Uterus (tissue), 4 donors: ENCODE measurements at places on chromosomes 5 and 9. TPM values are rescaled to one million over a fixed set of nuclear protein-coding genes. Genes with fewer than 3 reads are reported as not detected.

GRCh38 chr5:1200495-1201326 lies 684 bp upstream of the SLC6A19 start:
- H3K27ac ChIP-seq: no peak overlapping the region
- H3K27me3 ChIP-seq: no peaks in the 10 kb centered on the region
- H3K36me3 ChIP-seq: no peaks in the 10 kb centered on the region
- no peak overlapping the region for H3K4me3 ChIP-seq
- no peak for DNase-seq

DNA sequence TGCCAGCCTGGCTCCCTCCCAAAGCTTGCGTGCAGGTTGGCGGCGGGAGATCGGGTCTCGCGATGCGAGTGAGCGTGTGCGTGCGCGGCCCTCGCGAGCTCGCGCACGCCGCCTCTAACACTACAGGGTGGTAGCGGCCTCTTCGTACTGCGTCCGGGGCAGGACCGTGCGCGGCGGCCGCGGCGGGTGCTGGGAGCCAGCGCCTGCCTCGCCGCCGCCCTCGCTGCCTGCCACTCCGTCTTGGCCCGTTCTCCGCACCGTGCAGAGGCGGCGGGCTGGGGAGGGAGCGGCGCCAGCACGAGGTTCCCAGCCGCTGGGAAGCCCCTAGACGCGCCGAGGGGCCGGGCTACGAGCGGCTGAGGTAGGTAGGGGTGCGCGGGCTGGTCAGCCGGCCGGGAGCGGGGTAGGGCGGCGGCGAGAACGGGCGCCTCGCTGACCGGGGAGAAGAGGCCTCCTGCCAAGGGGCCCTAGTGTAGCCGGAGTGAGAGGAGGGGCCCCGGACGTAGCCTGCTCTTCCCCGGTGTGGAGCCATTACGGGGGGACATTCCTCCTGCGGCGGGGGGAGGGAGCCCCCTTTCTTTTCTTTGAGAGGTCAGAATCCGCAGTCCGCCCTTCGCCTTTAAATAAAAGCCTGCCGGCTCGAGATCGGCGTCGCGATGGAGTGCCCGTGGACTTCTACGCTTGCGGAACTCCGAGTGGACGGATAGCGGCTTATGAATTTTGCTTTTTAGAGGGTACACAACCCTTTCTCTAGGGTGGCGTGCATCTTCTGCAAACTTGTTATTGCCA lies at the start of gene C5orf24:
TSS of gene C5orf24 (plus strand) at position 117 of the 789 bp plus-strand sequence. CDS start 8,933 bp downstream, outside the sequence.
- peaks cover 12% of the 10 kb centered on the region for H3K4me1 ChIP-seq
- H3K27me3 ChIP-seq: no peaks in the 10 kb centered on the region
- no peaks in the 10 kb centered on the region for H3K36me3 ChIP-seq
- H3K27ac ChIP-seq: peak within 1 kb of the TSS; percentile 97
- H3K4me3 ChIP-seq: peak within 1 kb of the TSS; percentile 85

- no peaks in the 10 kb centered on the region for H3K4me1 ChIP-seq
- no peak overlapping the region for H3K4me3 ChIP-seq
- no peak overlapping the region for H3K27ac ChIP-seq
- H3K27me3 ChIP-seq: no peaks in the 10 kb centered on the region
- DNase-seq: no peak
- H3K36me3 ChIP-seq: no peaks in the 10 kb centered on the region
These were observed 117.1 kb downstream of the NUDT12 start for GRCh38 chr5:103445426-103446035.

DNA sequence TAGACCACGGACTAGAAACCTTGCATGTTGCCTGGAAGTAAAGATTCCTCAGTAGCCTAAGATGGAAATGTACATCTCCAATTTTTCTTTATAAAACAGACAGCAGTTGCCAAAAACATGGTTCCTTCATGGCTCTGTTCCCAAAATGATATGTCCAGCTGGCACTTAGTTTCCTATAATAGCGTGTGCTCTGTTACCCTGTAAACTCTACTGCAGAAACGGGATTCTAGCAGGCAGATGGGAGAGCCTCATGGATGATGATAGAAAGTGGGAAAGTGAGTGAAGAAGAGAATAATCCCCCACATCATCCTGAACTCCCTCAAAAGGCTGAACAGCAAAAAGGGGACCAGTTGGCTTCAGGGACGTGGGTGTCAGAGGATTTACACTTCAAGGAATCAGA lies 118.2 kb downstream of the FRMD3 start:
- H3K36me3 ChIP-seq: no peaks in the 10 kb centered on the region
- H3K27me3 ChIP-seq: no peaks in the 10 kb centered on the region
- H3K4me3 ChIP-seq: no peak overlapping the region

DNA sequence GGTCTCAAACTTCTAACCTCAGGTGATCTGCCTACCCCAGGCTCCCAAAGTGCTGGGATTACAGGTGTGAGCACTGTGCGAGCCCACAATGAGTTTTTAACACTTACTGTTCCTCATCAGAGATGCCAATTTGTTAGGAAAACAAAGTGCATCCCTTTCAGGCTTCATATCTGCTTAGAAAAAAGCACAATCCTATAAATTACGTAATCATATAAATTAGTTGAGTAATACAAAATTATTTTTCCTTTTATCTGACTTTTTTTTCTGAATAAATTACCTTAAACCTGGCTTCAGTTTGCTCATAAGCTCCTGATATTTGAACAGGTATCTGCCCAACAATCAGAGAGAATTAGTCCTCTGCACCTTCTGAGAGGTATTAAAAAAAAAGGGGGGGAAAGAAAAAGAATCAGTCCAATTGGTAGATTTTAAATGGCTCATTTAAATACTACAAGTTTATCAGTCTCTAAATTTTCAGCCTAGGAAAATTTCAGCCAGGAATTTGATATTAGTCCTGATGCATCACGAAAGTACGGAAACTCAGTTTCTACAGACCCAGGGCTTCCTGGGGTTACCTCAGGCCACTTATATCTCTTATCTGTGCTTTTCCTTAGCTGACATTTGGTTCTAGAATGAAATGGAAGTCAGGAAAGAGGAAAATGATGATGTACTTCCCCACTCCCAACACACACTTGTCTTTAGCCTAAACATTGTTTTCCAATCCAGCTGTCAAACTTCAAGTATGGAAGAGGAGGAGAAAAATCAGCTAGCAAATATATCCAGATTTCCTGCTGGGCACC lies 26.8 kb downstream of the ITGA1 start:
- no peaks in the 10 kb centered on the region for H3K36me3 ChIP-seq
- H3K4me3 ChIP-seq: no peak overlapping the region
- peak overlapping the region; percentile 42 for H3K27ac ChIP-seq

- no peak for DNase-seq
- H3K27ac ChIP-seq: no peak overlapping the region
- H3K36me3 ChIP-seq: no peaks in the 10 kb centered on the region
- no peak overlapping the region for H3K4me3 ChIP-seq
- no peaks in the 10 kb centered on the region for H3K4me1 ChIP-seq
These were observed 5.4 kb downstream of the PIK3R1 start for GRCh38 chr5:68220914-68221313.

DNA sequence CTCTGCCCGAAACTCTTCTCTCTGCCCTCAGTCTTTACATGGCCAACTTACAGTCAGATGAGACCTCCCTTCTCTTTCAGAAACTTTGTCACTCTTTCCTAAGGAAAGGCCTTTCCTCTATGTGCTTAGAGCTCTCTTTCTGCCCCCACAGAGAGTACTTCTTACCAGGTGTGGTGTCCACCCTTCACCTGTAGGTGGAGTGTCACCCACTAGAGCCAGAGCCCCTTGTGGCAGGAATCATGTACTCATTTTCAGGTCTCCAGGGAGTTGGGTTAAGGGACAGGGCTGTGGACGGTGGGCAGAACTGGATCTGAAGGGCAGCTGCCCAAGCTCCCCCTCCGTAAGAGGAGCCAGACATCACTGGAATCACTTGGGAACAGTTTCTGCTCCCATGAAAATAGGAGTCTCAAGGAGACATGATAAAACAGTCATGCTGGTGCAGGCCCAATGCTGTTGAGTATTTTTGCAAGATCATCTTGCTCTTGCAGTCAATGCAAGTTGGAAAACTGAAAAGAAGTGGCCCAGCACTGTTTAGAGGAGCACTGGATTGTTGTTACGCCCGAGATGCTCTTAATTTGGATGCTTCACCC lies 436.7 kb downstream of the ZSWIM6 start:
- no peaks in the 10 kb centered on the region for H3K4me1 ChIP-seq
- DNase-seq: no peak
- no peaks in the 10 kb centered on the region for H3K36me3 ChIP-seq
- no peak overlapping the region for H3K4me3 ChIP-seq
- no peak overlapping the region for H3K27ac ChIP-seq
- H3K27me3 ChIP-seq: no peaks in the 10 kb centered on the region

TEX48 gene
- not detected for total RNA-seq

- no peaks in the 10 kb centered on the region for H3K4me1 ChIP-seq
- DNase-seq: no peak
- no peak overlapping the region for H3K4me3 ChIP-seq
- no peaks in the 10 kb centered on the region for H3K36me3 ChIP-seq
- H3K27ac ChIP-seq: no peak overlapping the region
- H3K27me3 ChIP-seq: no peaks in the 10 kb centered on the region
These were observed 214.4 kb upstream of the ELL2 start for GRCh38 chr5:96176022-96176421.

- no peaks in the 10 kb centered on the region for H3K27me3 ChIP-seq
- H3K36me3 ChIP-seq: no peaks in the 10 kb centered on the region
These were observed 1037.3 kb upstream of the ACO1 start for GRCh38 chr9:31347082-31347617.

DNA sequence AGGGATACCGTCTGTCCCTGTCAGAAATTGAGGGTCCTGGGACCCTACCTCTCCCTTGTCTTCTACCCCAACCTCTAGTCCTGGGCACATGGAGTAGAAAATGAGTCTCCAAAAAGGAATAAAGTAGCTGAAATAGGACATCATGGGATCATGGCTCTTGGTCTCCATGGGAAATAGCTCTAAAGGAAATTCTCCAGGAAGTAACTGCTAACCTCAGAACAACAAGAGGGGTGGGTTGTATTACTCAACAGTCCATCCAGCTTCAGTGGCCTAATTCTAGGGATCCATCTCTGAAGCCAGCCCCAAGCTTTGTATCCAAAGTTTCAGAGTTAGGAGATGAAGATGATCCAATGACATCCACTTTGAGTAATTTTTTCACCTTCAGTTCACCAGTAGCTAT lies 11.0 kb upstream of the RUSC2 start:
- H3K36me3 ChIP-seq: no peaks in the 10 kb centered on the region
- H3K4me1 ChIP-seq: no peaks in the 10 kb centered on the region
- no peak overlapping the region for H3K27ac ChIP-seq

IPO11 gene
- 62.0 TPM for total RNA-seq

ZNF354B gene
- 25.8 TPM for total RNA-seq

- no peaks in the 10 kb centered on the region for H3K27me3 ChIP-seq
- peaks cover 5% of the 10 kb centered on the region for H3K4me1 ChIP-seq
- no peak for DNase-seq
- H3K36me3 ChIP-seq: no peaks in the 10 kb centered on the region
These were observed 36.9 kb downstream of the CLINT1 start for GRCh38 chr5:157821822-157822622.

DNA sequence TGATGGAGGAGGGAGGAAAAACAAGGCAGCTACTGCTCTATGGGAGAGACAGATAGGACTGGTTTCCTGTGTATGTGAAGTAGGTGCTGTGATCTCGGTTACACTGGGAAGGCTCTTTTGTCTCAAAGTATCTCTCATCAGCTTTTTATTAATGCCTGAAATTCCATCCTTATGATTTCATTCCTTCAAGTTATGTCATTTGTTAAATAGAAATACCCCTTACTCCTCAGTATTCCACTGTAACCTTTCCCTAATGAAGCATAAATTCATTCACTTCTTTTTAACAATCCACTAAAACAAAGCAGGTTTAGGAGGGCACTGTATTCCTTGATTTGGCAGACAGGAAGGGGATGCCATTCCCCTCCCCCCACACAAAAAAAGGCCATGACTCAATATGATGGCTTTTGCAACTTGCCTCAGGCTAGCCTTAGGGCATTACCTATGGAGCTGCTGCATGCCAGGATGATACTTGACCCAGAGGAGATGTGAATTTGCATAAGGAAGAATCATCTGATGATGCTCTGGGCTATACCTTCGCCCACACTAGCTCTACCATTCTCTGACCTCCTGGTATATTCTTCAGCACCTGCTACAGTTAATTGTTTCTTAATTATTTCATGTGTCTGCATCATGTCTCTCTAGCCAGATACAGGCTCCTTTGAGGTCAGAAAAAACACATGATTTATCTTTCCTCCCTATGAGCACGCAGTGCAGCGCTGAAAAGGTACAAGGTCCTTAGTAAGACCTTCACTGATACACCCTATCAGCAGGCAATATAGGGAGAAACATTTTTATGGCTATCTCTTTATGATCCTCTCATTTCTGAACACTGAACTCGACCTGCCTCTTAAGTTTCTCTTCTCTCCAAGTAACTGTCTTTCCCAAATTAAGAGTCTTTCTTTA lies 26.3 kb downstream of the NR3C1 start:
- no peak for DNase-seq
- H3K27ac ChIP-seq: no peak overlapping the region
- H3K4me1 ChIP-seq: no peaks in the 10 kb centered on the region
- no peak overlapping the region for H3K4me3 ChIP-seq

GRCh38 chr5:122985006-122985700 lies 51.4 kb downstream of the PPIC start:
- H3K27me3 ChIP-seq: no peaks in the 10 kb centered on the region
- no peak overlapping the region for H3K27ac ChIP-seq
- H3K36me3 ChIP-seq: no peaks in the 10 kb centered on the region

DNA sequence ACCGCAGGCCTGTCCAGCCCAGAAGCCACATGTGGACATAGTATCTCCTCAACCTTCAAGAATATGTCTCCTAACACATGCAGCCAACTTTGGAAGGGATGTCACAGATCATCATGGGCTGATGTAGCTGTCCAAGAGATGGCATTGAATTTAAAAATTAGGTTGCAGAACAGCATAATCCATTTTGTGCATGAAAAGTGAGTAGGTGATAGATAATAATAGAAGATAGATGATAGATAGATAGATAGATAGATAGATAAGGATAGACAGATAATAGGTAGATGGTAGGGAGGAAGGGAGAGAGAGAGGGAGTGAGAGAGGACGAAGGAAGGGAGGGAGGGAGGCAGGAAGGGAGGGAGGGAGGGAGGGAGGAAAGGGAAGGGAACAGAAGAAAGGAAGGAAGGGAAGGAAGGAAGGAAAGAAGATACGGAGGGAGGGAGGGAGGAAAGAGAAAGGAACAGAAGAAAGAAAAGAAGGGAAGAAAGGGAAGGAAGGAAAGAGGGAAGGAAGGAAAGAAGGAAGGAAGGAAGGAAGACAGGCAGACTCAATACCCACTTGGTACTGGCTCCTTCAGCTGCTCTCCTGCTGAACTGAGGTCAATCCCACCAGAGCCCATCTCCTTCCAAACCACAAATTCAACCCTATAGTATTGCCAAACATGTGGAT lies 28.9 kb upstream of the ERGIC1 start:
- H3K27me3 ChIP-seq: no peaks in the 10 kb centered on the region
- H3K4me3 ChIP-seq: no peak overlapping the region
- no peak for DNase-seq
- no peaks in the 10 kb centered on the region for H3K4me1 ChIP-seq
